ENCODE measurements at places on chromosomes 3 and 15. TPM values are rescaled to one million over a fixed set of nuclear protein-coding genes. Genes with fewer than 3 reads are reported as not detected.

DNA sequence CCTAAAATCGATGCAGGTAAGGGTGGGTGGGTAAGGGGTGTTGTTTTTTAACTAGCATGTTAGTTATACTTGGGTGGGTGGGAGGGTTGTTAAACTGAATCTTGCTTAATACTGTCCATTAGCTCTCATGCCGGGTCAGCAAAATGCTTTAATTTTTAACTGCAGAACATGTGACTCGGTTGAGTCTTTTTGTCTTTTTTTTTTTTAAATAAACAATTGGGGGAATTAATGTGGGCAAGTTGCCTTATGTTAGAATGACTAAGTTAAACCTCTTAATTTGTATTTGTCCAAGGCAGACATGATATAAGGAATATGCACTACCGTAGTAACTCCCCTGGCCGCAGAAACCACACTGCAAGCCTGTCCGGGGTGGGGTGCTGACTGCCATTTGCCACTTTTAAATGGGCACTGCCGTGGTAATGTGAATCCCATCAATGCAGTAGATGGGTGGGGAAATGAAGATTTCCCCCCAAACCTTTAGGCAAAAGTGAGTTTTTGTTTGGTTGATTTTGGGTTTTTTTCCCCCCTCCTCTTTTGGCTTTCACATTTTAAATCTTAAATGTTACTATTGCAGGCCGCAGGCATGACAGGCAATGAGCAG, 54.3 kb upstream of the CCR4 start:
- no peaks in the 10 kb centered on the region for H3K27me3 ChIP-seq
- no peaks in the 10 kb centered on the region for H3K4me1 ChIP-seq
- no peak overlapping the region for H3K4me3 ChIP-seq
- no peak for DNase-seq
- no peaks in the 10 kb centered on the region for H3K36me3 ChIP-seq

GRCh38 chr15:64148168-64148567, 3.4 kb upstream of the SNX22 start:
- H3K36me3 ChIP-seq, result no peaks in the 10 kb centered on the region
- H3K4me1 ChIP-seq, result peaks cover 5% of the 10 kb centered on the region
- no peak overlapping the region for H3K27ac ChIP-seq
- no peak overlapping the region for H3K4me3 ChIP-seq
- DNase-seq, result no peak

- no peaks in the 10 kb centered on the region for H3K4me1 ChIP-seq
- no peak overlapping the region for H3K27ac ChIP-seq
- H3K36me3 ChIP-seq, result no peaks in the 10 kb centered on the region
- no peak for DNase-seq
Observed at GRCh38 chr15:72161361-72162132, 36.0 kb downstream of the GRAMD2A start.

CSPG4 gene
- 5.1 TPM for total RNA-seq

- peak overlapping the region; percentile 19 for H3K4me3 ChIP-seq
- no peaks in the 10 kb centered on the region for H3K36me3 ChIP-seq
- peak overlapping the region; percentile 68 for H3K27ac ChIP-seq
Observed at GRCh38 chr3:50243543-50243895, 7.5 kb downstream of the GNAI2 start.

PAQR5 gene
- 26.8 TPM for total RNA-seq

GUCA1C gene
- total RNA-seq, result not detected

DNA sequence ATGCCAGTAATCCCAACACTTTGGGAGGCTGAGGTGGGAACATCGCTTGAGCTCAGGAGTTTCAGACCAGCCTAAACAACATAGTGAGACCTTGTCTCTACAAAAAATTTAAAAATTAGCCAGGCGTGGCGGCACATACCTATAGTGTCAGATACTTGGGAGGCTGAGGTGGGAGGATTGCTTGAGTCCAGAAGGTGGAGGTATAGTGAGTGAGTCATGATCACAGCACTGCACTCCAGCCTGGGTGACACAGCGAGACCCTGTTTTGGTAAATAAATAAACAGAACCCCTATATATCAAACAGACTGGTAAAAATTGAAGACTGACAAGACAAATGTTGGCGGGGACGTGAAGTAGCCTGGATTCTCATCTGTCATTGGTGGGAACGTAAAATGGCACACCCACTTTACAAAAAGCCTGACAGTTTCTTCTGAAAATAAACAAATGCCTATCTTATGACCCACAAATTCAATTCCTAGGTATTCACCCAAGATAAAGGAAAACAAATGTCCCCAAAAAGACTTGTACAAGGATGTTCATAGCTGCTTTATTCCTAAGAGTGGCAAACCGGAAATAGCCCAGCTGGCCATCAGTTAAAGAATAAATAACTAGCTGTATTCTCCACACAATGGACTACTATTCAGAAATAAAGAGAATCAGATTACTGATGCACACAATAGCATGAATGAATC, 47.0 kb upstream of the GK5 start:
- no peaks in the 10 kb centered on the region for H3K36me3 ChIP-seq
- H3K4me1 ChIP-seq, result no peaks in the 10 kb centered on the region
- H3K4me3 ChIP-seq, result no peak overlapping the region
- no peak for DNase-seq
- no peak overlapping the region for H3K27ac ChIP-seq

GRCh38 chr3:36501616-36502015, 121.3 kb downstream of the STAC start:
- H3K27me3 ChIP-seq, result no peaks in the 10 kb centered on the region
- no peaks in the 10 kb centered on the region for H3K4me1 ChIP-seq
- no peaks in the 10 kb centered on the region for H3K36me3 ChIP-seq
- DNase-seq, result no peak
- no peak overlapping the region for H3K27ac ChIP-seq

- peaks cover 22% of the 10 kb centered on the region for H3K36me3 ChIP-seq
- no peak overlapping the region for H3K27ac ChIP-seq
- H3K4me1 ChIP-seq, result no peaks in the 10 kb centered on the region
- H3K4me3 ChIP-seq, result no peak overlapping the region
Observed at GRCh38 chr3:12532182-12532581, 13.1 kb downstream of the MKRN2OS start.

DNA sequence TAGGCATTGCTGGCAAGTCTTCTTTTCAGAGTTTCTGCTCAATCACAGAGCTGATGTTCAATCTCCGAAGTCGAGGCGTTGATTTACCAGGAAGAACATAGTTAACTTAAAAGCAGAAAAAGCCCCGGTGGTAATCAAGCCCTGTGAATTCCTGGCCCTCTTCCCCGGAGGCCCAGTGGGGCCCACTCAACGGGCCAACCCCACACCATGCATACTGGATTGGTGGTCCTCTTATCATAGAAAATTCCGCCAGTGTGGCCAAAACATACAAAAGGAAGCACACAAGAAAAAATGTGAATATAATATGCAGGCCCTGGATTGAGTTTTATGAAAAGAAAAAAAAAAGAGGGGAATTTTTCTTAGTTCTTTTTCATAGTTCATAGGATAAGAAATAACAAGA, 873.0 kb upstream of the NR2F2 start:
- no peak overlapping the region for H3K27ac ChIP-seq
- no peaks in the 10 kb centered on the region for H3K27me3 ChIP-seq
- H3K4me3 ChIP-seq, result no peak overlapping the region
- H3K4me1 ChIP-seq, result no peaks in the 10 kb centered on the region

GRCh38 chr15:67937153-67937761, 97.4 kb upstream of the RNU6-1 start:
- H3K27me3 ChIP-seq, result no peaks in the 10 kb centered on the region
- DNase-seq, result no peak
- no peak overlapping the region for H3K27ac ChIP-seq
- no peaks in the 10 kb centered on the region for H3K4me1 ChIP-seq
- no peaks in the 10 kb centered on the region for H3K36me3 ChIP-seq

- no peaks in the 10 kb centered on the region for H3K36me3 ChIP-seq
- no peak overlapping the region for H3K27ac ChIP-seq
Observed at GRCh38 chr3:49456466-49456865, 13.6 kb upstream of the DAG1 start.

- H3K27me3 ChIP-seq, result no peaks in the 10 kb centered on the region
- H3K27ac ChIP-seq, result no peak overlapping the region
- H3K4me3 ChIP-seq, result no peak overlapping the region
- DNase-seq, result no peak
- H3K36me3 ChIP-seq, result no peaks in the 10 kb centered on the region
Observed at GRCh38 chr3:141373768-141374526, 5.6 kb downstream of the ZBTB38 start.

TRH gene
- not detected for total RNA-seq

Data from Peyer's patch (tissue), 4 donors.